Stimulated activated CD8-positive, alpha-beta memory T cell treated with anti-CD3 and anti-CD28 coated beads, Interleukin-2, amount 100 ng/mL, for 1 hour (primary cell): ENCODE measurements at places on chromosomes 3 and 15.

DNA sequence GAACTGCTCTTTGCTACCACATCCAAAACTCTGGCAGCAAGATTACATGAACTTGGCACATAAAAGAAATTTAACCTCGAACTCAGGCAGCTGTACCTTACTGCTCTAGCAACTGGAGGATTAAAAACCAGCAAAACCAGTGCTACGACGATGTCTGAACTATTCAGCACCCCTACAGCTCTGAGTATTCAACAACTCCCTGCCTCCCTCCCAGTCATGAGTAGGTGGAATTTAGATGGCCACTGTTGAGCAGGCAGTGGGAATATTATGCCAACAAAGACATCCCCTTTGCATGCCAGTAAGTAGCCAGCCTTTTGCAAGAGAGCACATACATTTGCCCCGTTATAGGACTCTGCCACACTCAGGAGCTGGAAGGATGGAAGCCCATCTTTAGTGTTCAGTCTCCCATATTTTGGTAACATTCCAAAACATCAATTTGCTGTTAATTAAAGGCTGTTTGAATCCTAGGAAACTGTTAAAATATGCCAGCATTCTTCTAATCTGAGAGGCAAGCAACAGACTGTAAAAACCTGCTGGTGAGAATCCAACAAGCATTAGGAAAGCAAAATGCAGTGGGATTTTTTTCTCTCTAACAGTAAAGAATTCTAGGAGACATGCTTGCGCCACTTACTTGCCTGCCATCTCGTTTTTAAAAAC is 85.4 kb downstream of the ZNF385D start:
- DNase-seq: no peak

DNA sequence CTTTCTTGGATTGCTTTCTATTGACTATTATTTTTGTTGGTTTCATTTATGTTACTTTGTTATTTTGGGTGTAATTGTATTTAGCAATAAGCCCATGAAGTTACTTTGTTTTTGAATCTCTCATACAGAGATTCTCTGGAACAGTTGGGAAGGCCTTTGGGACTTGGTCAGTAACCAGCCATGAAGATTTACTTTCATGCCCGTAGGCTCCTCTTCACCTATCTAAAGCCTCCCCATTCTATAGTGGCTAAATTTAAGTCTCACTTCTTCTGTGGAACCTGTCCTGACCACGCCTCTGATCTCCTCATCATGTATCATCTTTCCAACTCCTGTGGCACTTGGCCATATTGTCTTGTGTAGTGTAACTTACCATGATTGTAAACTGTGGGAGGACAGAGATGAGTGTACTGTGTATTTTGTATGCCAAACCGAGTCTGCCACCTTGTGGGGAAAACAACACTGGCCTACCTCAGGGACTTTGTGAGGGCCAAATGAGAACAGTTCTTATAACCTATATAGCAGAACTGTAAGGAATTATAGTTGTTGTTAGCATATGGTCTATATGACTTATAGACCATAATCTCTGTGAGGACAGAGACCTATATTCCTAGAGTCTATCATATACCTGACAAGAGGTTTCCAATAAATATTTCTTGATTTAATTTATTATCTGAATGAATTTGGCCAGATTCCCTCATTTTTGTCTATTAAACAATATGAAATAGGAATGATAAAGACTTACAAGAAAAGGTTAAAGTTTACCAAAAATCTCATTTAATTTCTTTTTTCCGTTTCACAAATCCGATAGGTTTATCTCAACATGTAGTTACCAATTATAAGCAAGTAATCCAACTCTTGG is 75.0 kb downstream of the STARD9 start:
- DNase-seq: peak; percentile 21

DNA sequence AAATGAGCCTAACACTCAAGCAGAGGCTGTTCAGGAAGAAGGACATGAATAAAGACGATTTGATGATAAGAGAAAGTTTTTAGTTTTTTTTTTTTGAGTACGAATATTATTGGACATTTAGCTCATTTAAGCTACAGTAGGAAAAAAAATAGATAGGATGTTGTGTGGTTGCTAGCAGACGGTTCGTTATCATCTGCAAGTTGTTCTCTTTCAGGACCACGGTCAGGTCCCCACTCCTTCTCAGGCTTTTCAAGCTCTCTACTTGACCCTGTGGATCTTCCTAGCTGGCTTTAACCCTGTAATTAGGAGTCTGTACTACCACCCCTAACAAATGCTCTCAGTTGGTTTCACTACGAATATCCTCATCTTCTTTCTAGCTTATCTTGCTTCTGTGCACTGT is 1.1 kb downstream of the KCNH8 start:
- no peak for DNase-seq

GRCh38 chr15:96716075-96716474 is 385.6 kb downstream of the NR2F2 start:
- no peak for DNase-seq

GRCh38 chr3:107970993-107971580 is 119.7 kb downstream of the CD47 start:
- DNase-seq: no peak

GRCh38 chr3:124275412-124275811 is 283.5 kb upstream of the ROPN1 start:
- no peak for DNase-seq

- no peak for DNase-seq
These were observed 1.3 kb upstream of the ZXDC start for GRCh38 chr3:126477061-126477380.

GRCh38 chr3:120100711-120101110 is 6.5 kb upstream of the GSK3B start:
- no peak for DNase-seq

GRCh38 chr15:97482521-97482920 is 478.0 kb upstream of the ARRDC4 start:
- DNase-seq: no peak

DNA sequence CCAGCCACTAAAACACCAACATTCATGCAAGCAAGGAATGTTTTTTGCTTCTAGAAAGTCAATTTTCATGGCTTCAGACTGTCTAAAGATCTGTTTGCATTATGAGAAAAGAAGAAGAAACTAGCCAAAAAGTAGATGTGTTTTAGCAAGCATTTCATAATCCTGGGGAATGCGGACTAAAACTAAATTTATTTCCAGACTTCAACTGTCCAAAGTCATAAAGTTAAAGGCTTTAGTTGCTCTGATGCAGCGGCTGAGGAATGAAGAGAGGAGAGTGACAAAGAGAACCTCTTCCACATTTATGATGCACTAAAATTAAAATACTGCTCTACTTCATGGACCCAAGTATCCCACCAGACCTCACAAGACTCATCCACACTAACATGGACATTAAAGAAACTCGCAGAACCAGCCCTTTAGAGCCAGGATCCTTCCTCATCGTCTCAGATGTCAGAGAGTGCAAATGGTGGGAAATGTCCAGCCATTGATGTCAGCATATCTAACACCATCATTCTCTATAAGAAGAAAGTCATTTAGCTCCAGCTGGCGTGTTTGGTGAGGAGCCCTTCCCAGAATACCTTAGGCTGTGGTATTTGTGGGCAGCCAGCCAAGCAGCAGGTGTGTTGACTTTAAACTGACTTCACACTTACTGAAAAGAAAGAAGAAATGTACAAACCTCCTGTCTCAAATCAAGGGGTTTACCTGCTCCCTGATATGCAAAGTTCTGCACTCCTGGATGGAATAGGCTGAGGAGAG is 17.4 kb downstream of the FYCO1 start:
- DNase-seq: no peak
